HepG2 (cell line): ENCODE measurements at places on chromosomes 6 and 20. TPM values are rescaled to one million over a fixed set of nuclear protein-coding genes. Genes with fewer than 3 reads are reported as not detected.

DNA sequence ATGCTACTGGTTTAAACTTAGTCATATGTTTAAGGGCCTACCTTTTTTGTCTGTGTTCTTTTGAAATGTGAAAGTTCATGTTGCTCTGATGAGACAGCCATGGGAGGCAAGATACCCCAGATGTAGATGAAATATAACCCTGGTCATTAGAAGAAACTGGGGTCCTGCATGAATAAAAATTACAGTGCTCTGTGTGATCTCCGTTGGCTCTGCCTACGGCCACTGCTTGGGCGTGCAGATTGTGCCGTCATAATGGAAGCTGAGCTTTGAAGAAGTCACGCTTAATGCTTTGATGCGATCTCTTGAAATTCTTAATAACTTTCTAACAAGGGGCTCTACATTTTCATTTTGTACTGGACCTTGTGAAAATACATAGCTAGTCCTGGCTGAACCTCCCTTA, at the start of gene TAAR2:
TAAR2 (minus strand) TSS at position 101 of the 400 bp plus-strand sequence; CDS start at position 101, 0 bp downstream.
- DNase-seq = no peak

The MOCS3 gene
- total RNA-seq = 8.4 and 9.7 TPM in 2 replicates

- no peak for DNase-seq
These were observed at the start of gene ZBTB46 for GRCh38 chr20:63830841-63831588. Gene ZBTB46, minus strand, starts transcription at chr20:63831264. Its CDS starts 40,507 bp downstream, at chr20:63790757.

DNA sequence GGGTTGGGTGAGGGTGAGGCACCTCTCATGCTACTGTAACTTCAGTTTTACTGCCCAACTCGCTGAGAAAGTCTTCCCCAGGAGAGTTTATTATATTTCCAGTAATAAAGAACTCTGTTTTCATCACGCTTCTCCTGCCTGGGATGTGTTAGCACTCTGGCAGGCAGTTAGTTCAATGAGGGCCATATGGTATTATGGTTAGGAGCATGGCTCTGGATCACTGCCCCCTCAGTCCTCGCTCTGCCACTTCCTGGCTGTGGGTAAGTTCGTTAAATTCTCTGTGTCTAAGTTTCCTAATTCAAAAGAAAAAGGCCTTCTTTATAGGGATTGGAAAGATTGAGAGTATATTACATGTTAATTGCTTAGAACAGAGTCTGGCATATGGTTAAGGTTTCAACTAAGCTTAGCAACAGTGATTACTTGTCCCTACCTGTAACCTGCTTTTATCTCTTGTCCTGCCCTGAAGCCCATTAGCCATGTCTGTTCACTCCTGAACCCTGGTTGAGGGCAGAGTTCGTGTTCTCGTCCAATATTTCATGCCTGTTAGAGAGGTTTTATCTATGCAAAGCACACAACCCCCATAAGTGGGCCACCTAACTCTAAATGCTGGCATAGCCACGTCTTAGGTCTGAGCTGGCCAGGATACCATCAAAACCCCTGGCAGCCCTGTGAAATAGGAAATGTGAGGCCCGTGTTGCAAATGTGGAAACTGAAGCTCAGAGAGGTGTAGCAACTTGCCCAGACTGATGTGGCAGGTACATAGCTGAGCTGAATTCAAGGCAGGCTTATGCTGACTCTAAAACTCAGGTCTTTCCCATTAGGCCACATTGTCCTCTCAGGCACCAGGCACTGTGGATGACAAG, 342.5 kb upstream of the JARID2 start:
- DNase-seq = no peak

DNA sequence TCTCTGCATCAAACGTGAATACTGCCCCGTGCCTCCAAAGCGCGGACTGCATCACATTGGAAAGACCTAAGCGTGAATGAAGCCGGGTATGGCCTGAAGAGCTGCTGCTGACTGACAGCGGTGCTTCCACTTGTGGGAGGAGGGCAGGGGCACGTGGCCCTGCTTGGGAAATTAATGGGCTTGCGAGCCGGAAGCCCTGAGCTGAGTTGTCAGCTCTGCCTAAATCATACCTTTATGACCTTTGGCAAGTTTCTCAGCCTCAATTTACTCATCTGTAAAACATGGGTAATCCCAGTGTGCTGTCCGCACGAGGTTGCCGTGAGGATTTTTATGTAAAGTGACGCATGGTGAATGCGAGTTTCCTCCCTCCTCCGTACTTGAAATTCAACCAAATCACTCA, 67.0 kb upstream of the FOXQ1 start:
- DNase-seq = no peak
